Dermis blood vessel endothelial cell (primary cell): ENCODE measurements at places on chromosomes 13 and 19. TPM values are rescaled to one million over a fixed set of nuclear protein-coding genes. Genes with fewer than 3 reads are reported as not detected.

- no peak for DNase-seq
Measured at GRCh38 chr13:91085127-91085526, 262.4 kb upstream of the MIR17HG start.

DNA sequence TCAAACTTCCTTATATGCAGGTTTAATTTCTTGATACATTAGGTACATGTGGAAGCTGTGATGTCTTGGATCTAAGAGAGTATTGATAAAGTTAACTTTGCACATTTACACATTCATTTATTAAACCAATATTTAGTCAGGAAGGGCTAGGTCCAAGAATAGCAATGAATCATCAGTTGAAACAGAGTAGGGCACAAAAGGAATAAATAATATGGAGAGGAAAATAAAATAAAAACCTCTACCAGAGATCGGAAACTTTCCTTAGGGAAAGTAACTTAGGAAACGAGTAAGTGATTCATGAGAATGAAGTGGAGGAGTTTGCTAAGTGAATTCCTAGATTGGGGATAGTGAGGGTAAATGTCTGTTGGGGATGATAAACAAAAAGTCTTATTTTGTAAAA is 259.4 kb upstream of the DACH1 start:
- DNase-seq = peak; percentile 23

DNA sequence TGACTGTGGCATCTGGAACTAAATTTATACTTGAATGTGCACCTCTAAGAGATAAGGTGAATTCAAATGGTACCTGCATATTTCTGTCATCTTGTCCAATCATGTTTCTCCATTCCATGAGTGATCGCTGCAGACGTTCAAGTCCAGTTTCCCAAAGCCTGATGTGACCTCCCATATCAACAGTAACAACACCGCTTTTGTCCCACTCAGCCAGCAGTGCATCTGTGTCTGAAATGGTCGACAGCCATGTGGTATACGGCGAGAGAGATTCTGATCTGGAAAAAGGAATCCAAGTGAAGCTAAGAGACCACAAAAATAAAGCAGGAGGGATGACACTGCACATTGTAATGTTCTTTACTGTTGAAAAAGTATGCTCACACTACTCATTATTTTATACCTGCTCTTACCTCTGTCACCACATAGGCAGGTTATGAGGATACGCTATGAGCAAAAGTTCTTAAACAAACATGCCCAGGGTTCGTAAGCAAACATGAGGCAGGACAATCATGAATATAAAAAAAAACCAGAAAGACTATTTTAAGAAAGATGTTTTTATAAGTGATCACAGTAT is 213.6 kb downstream of the RGCC start:
- no peak for DNase-seq

PPM1N gene
- total RNA-seq = 0.60 and 1.5 TPM in 2 replicates

CCL25 gene
- not detected in 2 replicates for total RNA-seq

DNA sequence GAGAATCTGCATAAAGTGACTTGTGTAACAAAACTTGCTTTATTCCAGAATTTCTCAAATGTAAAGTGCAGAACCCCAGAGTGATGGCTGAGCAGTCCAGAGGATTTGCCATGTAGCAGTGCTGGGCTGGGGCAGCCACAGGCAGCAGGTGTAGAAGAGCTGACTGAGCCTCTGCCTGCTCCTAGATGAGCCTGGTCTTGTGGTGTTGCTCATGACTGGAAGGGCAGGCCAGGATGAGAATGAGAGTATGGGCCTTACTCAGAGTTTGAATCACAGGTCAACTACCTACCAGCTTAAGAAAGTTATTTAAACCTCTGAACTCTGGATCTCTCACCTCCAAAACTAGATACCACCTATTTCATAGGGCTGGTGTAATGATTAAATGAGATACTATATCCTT is 2.9 kb upstream of the C13orf42 start:
- no peak for DNase-seq

- DNase-seq = no peak
Measured at GRCh38 chr19:40380199-40381037, 9.6 kb downstream of the HIPK4 start.

- no peak for DNase-seq
Measured at GRCh38 chr13:65112123-65112522, 2118.0 kb downstream of the PCDH9 start.

- DNase-seq = no peak
Measured at GRCh38 chr19:58401840-58402421, 6.5 kb downstream of the RNF225 start.

GRCh38 chr13:110349239-110349638 is 42.2 kb downstream of the COL4A2 start:
- no peak for DNase-seq

- DNase-seq = no peak
Measured at GRCh38 chr19:49973987-49974386, 13.0 kb upstream of the SIGLEC11 start.

DNA sequence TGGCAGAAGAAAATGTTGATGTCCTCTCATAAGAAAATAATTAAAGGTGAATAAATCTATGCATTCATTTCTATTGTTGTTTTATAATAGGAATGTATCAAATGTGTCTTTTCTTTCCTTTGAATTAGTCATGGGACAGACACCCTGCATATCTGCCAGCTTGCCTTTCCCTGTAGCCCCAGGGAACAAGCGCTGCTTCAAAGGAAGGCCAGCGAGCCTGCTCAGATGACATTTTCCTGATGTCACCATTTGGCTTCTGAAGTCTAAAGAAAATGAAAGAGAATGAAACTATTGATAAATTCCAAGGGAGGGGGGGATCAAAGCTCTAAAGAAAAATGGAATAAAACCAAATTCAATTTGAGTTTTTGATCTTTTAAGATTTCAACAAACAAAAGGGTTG is 574.8 kb downstream of the IRS2 start:
- no peak for DNase-seq

DNA sequence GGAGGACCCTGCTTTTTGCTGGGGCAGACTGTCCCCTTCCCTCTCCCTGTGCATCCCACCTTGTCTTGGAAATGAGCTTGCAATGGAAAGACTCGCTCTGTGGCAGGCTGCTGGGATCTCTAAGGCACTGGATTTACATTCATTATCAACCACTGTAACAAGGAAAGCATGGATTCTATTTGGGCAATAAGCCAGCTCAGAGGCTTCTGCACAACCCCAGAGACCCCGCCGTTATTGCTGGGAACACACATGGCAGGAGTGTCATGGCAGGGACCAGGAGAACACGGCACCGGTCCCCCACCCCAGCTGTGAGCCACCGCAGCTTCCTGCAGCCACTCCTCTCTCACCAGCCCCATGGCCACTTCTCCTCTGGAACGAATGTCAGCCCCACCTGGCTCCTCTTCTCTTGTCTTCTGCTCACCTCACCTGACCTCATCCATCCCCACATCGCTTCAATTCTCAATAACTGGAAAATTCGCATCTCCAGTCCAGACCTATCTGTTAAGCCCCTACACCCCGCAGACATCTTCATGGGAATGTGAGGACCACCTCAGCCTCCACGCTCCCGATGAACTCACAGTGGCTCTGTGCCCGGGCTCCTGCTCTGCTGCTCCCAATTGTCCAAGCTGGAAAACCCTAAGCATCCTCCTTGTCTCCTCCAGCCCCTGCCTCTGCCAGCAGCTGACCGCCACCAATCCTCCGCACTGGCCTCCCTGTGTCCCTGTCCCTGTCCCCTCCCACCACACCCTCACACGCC is 181.5 kb downstream of the USP12 start:
- DNase-seq = no peak

GSX1 gene
- total RNA-seq = not detected in 2 replicates
